ENCODE measurements at places on chromosomes 16 and 17.

GRCh38 chr17:55440391-55440790, 18.8 kb upstream of the MMD start:
- DNase-seq: no peak

DNA sequence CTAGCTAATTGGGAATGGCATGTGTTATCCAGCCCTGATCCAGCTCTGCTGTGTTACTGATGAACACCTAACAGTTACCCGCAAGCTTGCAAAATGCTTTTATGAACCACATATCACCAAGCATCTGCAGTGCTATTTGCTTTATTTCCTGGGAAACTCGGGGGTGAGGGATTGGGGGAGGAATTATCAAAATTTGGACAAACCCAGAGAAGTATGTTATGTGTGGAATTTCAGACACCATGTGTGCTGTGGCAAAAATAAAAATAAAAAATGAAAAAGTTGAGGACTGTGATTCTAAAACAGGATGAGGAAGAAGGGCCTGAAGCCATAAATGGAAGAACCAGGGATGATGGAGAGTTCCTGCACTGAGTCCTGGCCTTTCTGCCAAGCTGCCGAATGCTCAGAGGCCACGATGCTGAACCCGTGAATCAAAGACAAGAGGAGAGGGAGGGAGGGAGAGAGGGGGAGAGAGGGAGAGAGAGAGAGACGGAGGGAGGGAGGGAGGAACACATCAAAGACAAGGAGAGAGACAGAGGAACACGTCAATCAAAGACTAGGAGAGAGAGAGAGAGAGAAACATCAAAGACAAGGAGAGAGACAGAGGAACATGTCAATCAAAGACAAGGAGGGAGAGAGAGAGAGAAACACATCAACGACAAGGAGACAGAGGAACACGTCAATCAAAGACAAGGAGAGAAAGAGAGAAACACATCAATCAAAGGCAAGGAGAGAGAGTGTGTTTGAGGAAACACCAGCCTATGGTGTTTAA, 89.8 kb downstream of the MRM3 start:
- DNase-seq: no peak

- no peak for DNase-seq
Measured at GRCh38 chr16:11100239-11100750, 155.7 kb downstream of the SOCS1 start.

DNA sequence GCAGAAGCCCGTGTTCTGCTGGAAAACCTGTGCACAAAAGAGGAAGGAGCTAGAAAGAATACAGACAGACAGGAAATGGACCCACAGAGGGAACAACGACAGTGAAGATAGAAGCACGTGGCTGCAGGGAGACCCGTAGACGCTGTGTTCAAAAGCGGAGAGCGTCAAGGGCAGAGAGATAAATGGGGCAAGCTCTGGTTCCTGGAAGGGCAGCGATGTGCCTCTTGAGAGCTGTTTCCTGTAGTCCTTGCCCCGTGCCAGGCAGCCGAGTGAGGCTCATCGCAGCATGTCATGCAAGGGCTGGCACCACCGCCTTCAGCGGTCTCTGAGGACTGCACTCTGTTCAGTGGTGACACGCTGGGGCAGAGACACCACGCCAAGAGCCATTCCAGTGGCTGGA, 43.6 kb upstream of the CACNG5 start:
- no peak for DNase-seq

DNA sequence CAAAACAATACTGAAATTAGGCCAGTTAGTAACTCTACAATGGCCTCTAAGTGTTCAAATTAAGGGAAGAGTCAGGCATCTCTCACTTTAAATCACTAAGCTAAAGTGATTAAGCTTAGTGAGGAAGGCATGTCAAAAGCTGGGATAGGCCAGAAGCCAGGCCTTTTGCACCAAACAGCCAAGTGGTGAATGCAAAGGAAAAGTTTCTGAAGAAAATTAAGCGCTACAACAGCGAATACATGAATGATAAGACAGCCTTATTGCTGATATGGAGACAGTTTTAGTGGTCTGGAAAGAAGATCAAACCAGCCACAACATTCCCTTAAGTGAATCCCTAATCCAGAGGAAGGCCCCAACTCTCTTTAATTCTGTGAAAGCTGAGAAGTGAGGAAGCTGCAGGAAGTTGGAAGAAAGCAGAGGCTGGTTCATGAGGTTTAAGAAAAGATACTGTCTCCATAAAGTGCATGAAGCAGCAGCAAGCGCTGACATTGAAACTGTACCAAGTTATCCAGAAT, 12.1 kb downstream of the RFWD3 start:
- DNase-seq: no peak

DNA sequence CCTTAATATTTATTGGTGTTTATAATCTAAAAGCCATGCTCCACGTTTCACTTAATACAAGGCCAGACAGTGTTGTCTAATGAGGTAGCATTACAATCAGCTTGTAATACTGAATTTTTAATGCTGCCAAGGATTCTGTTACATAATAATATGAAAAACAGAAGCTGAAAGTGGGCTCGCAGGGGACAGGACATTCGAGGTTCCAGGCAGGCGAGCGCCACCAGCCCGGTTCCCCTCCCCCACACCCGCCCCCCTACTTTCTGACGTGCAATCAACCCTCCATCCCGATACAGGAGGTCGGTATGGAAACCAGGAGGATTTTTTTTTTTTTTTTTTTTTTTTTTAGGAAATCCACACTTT, 6.2 kb upstream of the ZFHX3 start:
- no peak for DNase-seq

DNA sequence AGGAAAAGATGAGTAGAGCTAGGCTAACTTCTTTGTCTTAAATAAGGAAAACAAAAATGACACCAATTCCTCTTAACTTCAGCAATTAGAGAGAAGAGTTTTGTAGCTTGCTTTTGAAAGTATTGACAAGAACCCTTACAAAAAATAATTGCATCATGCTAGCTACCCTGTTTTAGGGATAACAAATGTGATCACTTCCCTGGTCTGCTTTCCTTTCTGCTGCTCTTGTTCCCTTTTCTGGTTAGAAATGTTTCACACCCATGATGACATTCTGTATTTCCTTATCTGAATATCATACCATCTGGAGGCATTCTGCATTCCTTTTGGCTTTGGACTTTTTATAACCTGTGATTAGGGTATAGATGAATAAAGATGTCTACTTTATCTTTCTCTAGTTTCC, 9.9 kb upstream of the SMIM36 start:
- no peak for DNase-seq

DNA sequence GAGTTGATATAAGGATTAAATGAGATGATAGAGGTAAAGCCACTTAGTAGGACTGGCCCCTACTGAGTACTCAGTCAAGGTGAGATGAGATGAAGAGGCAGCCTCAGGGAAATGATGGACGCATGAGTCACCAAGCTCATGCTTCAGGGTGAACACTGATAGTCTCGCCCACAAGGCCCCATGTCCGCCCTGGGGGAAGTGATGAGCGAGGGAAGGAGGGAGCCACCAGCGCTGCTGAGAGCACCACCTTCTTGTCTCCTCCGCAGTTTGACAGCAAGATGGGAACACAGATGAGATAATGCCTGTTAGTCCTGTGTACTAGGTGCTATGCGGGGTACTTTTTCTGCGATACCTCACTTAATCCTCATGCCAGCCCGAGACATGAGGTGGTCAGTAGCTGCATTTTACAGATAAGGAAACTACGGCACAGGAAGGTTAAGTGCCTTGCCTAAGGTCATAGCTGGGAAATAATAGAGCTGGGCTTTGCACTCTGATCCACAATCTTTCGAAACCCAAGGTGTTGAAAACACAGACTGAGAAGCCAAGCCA, 383.0 kb downstream of the CPPED1 start:
- no peak for DNase-seq

DNA sequence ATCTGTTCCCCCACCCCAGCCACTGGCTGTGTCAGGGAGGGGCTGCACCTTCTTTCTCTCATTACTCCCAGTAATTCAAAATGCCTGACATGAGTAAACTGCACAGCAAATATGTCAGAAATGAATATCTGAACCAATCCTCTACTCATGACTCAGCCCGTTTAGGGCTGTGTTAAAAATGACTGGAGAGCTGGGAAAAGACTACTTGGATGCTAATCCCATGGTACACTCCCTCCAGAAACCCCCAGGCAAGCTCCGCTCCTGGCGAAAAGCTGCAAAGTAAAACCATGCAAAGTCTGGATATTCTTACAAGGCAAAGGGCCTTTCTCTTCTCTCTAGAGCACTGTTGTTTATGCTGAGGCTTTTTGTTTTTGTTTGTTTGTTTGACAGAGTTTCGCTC, 448.1 kb upstream of the DYNLRB2 start:
- DNase-seq: no peak

DNA sequence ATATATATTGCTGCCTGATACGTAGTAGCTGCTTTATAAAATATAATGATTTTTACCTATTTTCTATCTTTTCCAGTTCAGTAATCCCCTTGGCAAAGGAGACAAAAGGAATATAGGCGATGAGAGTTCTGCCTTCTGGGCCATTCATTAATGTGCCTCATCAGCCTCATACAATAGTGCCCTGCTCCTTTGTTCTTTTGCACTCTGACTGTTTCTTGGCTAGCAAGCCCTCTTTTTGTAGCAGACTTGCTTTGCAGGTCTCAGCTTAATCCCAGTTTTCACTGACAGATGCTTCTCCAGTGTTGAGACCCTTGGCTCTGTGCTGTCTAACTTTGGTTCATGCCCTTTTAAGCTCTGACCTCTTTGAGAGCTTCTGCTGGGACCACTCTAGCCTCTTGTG, 10.4 kb downstream of the HSD17B2 start:
- no peak for DNase-seq

DNA sequence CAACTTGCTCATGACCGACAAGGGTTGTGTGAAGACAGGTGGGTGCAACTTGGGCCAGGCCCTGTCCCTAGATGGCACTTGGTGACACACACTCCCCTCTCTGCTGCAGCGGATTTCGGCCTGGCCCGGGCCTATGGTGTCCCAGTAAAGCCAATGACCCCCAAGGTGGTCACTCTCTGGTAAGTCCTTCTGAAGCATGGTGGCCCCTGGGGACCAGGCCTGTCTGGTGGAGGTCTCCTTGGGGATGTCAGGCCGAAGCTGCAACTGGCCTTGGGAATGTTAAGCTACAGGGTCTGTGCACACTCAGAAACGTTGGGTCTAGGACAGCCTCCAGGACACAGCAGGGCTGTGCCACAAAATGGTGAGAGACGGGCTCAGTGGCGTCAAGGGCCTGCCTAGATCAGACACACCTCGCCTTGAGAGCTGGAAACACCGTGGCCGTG, 6.8 kb downstream of the CDK10 start:
- DNase-seq: no peak

GRCh38 chr16:19223235-19224170, 55.5 kb downstream of the SYT17 start:
- no peak for DNase-seq

GRCh38 chr16:17395849-17396480, 74.8 kb downstream of the XYLT1 start:
- no peak for DNase-seq

GRCh38 chr16:79047337-79047736, 553.2 kb downstream of the MAF start:
- no peak for DNase-seq

DNA sequence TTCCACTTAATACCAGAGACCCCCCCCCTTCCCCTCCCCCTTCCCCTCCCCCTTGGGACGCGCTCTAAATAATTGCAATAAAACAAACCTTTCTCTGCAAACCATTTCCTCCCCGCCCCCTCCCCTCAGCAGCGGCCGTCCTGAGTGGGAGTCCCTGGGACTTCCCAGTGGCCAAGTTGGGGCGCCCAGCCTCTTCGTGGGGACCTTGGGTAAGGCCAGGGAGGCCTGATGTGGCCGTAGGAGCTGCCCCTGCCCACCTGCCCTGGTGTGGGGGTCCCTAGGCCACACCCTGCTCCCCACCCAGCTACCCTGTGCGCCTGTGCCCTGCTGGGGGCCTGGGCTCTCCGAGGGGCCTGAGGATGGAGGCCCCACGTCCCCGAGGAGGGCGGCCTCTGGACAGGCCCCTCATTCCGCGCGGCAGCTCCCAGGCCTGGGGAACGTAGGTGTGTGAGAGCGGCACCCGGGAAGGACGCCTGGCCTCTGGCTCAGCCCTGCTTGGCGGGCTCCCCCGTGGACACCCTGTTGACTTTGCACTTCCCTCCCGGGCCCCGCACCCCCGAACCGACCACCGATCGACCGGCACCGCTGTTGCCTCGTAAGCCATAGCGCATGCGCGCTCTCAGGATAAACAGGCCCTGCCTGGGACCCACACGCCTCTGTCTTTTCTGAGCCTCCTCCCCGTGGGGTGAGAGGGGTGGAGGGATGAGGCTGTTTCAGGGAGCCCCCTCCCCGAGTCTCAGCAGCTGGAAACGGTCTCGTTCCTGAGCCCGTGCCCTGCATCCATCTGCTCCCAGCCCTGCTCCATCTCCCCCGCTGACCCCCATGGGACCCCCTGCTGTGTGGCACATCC, 9.0 kb downstream of the NTHL1 start:
- no peak for DNase-seq

DNA sequence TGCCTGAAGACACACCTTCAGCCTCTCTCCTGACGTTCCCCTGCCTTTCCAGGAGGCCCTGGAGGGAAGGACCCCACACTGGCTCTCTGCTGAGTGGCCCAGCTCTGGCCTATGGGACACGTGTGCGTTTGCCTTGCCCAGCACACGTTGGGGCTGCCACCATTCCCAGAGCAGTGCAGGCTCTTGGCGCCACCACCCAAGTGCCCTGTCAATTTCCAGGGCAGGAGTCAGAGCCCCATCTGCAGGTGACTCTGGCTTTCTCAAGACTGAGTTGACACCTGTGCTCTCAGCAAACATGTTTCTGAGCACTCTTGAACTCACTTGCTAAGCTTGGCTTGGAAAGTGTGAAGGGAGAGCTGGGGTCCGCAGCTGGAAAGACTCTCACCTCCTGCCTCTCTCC, 4.7 kb upstream of the IRF8 start:
- DNase-seq: no peak

DNA sequence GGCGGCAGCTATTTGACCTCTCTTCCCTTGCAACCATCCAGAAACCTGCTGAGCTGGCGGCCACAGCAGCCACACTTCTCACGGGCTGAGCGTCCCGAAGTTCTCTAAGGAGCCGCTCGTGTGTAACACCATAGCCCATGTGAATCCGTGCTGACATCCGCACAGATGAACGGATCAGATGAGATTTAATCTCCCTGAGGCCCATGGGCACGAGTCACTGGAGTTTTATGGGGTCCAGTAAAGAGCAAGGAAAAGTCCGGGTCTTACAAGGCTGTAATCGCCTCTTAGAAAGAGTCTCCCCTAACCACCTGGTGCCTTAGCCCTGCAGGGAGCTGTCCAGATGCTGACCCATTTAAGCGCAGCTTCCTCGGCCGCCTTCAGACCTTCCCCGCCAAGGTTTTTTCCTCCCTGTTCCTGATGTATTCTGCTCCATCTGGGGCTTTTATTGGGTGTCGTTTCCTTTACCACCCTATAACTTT, 5.5 kb upstream of the CACNG5 start:
- DNase-seq: no peak
